ENCODE measurements at places on chromosomes 11 and 22.

DNA sequence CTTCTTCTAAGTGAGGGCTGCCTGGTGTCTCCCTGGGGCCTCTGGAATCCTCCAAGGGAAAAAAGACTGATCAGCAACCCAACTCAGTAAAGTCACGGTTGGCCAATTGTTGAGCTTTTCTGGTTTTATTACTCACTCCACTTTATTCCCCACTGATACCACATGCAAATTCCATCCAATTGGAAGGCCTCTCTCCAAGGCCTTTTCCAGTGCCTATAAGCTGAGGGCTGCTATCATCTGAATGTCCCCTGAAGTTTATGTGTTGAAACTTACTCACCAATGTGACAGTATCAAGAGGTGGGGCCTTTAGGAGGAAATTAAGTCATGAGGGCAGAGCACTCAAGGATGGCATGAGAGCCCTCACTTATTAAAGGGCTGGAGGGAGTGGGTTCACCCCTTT, 463.3 kb downstream of the BUD13 start:
- DNase-seq, result no peak

- no peak for DNase-seq
Observed at GRCh38 chr11:124842305-124842704, 22.9 kb upstream of the ROBO3 start.

DNA sequence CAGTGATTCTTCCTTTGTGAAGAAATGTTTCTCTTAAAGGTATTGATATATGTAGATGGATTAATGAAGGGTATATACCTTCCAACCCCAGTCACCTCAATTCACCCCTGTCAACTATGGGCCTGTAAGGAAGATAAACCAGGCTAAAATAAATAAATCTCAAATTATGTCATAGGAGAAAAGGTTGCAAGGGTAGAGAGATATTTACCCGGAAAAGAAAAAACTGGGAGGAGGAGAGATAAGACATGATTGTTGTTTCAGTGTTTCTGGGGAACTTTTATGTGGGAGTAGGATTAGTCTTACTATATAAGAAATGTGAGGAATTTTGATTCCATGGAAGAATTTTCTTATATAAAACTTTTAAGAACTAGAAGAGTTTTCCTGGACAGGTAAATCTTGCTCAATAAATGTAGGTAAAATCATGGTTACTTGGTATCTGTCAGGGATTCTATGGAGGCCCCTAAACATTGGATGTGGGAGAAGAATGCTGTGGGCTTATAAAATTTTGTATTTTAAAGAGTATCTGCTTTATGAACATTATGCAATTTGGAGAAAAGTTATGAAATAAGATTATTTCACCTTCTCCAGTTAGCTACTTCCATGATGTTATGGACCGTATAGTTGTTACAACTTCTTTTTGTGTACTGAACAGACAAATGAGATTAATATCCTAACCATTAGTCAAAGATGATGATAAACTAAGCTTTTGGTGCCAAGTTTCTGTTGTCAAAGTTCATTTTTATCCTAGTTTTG, 6.4 kb downstream of the YAP1 start:
- no peak for DNase-seq

- DNase-seq, result no peak
Observed at GRCh38 chr11:116232364-116232828, 540.4 kb downstream of the BUD13 start.

GRCh38 chr11:131240421-131240820, 130.0 kb upstream of the NTM start:
- no peak for DNase-seq

GRCh38 chr11:128521682-128522054, 65.7 kb downstream of the ETS1 start:
- no peak for DNase-seq

DNA sequence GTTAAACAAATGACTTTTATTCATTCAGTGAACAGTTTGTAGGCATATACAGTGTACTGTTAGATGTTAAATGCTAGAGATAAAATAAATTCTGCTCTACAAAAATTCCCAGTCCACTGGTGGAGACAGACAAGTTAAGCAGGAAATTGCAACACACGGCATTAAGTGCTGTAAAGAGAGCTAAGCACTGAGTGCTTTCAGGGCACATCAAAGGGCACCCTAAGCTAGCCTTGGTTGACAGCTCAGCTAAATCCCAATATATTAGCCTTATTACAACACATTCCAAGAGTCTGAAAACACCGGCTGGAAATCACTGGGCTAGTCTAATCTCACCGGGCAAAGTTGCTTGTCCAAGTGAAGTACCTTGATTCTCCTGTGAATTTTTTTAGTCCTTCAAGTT, 55.1 kb downstream of the NOX4 start:
- no peak for DNase-seq

GRCh38 chr22:42905702-42906183, 48.7 kb upstream of the ARFGAP3 start:
- DNase-seq, result no peak

DNA sequence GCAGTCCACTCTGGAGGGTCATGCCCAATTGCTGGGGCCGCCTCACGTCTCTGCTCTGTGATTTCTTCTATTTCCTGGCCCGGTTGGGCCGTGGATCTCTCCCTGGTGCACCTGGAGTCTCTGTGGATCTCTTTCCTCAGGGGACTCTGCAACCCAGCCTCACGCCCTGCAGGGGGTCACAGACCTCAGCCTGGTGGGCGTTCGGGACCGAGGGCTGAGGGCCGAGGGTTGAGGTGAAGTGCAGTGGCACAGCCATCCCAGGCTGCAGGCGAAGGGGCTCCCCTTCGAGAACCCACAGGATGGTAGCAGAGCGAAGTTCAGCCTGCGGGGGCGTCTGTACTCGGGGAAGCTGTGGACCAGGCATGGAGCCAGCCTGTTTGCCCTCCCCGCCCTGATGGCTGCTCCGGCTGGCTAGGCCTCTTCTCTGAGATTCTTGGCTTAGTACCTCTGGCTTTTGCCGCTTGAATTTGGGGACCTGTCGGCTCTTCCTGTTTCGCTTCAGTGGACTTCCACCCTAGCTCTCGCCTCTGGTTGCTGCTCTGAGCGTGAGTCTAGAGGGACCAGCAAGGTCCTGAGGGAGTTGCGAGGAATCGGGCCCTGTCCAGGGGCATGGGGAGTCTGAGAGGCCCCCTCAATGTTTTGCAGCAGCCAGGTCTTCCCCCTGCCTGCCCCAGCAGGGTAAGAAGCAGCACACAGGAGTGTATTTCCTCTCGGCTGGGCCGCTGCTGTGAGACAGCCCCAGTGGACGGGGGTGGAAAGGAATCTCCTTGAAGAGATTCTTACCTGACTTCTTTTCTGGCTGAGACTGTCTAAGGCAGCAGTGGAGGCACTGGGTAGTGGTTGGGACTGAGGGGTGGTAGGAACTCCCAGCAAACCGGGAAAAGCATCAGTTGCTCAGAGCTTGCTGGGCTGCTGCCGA, 140.8 kb downstream of the TBC1D22A start:
- DNase-seq, result no peak

DNA sequence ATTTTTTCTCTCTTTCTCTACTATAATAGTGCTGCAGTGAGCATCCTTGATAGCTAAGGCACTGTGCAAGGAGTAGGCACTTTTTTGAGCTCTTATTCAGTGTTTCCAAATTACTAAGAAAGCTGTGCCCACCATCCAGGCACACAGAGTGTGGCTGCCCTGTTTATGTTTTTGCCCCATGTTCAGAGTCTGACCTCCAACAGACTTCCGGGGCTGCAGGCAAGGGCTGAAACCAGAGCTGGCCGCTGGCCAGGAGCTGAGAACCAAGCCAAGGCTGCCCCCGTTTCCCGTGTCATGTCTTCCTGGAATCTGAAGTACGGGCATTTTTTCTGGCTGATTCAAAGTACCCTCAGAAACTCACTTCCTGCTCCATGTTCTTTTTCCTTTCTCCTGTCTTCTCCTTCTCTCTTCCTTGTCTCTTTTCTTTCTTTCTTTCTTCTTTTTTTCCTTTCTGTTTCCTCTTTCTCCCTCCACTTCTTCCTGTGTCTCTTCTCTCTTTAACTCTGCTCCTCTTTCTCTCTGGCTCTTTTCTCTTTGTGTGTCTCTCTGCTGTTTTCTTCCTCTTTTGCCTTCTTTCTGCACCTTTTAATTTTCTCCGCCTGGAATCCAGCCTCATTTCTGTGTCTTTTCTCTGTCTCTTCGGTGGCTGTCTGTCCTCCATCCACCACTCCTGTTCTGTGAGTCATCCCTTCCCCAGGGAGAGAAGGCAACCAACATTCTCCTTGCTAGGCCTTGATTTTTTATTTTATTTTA, 17.0 kb upstream of the KCTD14 start:
- peak; percentile 4 for DNase-seq

DNA sequence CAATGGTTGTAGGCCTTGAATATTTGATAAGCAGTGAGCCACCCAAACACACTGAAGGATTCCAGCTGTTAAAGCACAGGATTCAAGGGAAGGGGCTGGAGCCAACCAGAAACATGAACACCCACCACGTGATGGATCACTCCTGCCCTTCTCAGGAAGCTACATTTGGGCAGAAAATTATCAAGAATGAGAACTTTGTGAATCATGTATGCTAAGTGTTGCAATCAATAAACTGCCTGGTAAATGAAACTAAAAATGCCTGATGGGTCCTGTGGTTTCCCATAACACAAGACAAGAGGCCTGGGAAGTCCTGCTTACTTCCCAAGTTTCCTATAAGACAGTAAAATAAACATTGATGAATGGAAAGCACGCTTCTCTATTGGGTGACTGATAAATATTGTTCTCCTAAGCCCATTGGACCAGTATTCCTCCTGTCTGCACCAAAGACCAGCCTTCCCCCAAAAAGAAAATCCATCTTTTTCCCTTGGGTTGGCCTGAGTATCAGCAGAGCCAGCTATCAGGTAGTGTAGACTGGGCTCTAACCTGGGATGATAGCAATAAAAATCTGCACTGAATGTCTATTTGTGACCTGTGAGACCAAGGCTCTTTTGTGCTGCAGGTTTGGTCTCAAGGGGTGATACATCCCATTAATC, 98.4 kb downstream of the CCDC83 start:
- DNase-seq, result no peak

DNA sequence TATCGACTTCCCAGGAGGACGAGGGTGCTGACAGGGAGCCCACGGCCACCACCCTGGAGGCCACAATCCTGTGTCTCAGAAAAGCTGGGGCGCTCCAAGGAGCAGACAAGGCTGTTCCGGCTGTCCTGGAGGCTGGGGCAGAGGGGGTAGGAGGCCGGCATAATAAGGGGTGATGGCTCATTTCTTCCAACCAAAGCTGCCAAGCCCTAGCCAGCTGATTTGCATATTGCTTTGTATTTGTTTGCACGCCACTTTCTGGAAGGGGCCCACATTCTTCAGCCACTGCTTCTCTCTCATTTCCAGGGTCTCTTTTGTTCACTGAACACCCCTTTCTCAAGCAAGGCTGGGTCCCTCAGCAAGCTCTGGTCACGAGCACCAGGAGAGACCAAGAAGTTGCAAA, 4.7 kb downstream of the PDE2A start:
- DNase-seq, result no peak

DNA sequence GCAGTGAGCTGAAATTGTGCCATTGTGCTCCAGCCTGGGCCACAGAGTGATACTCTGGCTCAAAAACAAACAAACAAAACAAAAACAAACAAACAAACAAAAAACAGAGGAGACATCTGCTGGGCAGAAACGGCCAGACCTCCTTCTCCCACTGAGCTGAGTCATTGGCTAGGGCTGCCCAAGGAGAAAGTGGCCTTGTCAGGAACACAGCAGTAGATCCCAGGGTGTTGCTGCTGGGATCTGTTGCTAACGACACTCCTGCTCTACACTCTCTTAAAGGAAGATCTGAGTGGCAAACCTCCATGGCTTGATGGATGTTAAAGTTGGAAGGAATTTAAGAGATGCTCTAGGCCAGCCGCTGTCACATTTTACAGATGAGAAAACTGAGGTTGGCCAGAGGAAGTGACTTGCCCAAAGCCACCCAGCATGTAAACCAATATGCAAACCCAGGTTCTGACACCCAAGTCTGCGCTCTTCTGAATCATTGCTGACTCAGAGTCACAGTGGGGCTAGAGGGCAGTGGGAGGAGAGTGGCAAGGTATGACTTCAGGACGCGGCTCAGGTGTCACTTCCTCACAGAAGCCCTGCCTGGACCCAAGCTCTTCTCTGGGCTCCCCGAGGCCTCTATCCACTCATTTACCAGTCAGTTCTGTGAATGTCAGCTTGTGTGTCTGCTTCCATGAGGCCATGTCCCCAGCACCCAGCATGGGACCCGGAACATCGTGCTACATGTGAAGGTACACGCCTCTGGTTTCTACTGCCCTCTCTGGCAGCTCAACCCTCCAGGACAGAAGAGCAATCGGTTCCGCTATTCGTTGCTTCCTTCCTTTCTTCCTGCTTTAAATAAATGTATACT, 11.3 kb upstream of the GDPD5 start:
- DNase-seq, result peak; percentile 49

DNA sequence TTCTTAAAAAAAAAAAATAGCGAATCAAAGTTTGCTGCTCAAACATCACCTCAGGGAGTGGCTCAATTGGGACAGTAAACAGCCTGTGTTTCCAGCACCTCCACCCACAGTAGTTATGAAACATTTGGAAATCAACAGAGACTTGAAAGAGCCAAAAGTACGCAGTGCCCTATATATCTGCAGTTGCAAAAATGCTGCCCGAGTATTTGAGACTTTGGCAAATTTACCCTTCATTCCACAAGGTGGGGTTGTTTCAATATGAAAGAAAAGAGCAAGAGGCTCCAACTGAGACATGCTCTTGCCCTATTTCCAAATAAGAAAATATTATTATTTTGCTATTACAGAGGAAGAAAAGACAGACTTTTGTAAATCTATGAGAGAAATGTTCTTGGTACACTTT, 851.1 kb upstream of the RAG2 start:
- no peak for DNase-seq

- no peak for DNase-seq
Observed at GRCh38 chr11:132588366-132588765, 943.9 kb downstream of the OPCML start.

GRCh38 chr11:35593143-35593542, 25.1 kb upstream of the FJX1 start:
- DNase-seq, result no peak

GRCh38 chr11:57546869-57547475, 9.6 kb downstream of the SMTNL1 start:
- DNase-seq, result no peak

DNA sequence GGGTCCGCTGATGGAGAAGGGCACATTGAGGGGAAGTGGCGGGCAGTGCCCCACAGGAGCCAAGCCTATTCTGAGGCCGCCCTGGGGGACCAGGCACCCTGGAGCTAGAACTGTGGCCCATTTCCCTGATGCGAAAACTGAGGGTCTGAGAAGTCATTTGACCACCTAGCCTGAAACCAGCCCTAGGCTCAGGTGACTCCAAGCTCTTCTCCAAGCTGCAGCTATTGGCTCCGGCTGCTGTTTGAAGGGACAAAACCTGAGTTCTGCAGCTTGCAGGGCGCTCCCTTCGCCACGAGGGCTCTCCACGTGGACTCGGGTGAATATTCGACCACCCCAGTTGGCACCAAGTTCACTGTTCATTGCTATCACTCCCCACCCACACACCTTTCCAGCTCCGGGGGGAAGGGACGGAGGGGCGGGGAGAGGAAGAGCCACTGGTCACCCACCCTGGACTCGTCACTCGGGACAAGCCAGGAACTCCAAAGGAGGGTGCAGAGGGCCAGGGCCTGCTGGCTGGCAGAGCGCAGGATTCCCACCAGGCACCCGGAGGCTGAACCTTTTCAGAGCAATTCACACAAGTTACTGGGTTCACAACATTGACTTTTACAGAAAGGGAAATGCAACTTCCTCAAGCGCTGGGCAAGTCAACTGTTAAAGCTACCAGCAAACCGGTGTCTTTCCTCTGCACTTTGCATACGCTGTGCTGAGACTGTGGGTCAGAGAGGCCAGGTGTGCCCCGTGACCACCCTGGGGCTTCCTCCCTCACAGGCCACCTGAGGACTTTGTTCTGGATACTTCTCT, 1.1 kb upstream of the RAC2 start:
- no peak for DNase-seq

Data from CD4-positive, alpha-beta T cell treated with Interleukin-12 subunit alpha and Interleukin-12 subunit beta, for 1 hour (primary cell).